ENCODE measurements at places on chromosomes 4 and X.
A peak's percentile ranks its signal among the peaks of the same experiment; 100 is the strongest.

DNA sequence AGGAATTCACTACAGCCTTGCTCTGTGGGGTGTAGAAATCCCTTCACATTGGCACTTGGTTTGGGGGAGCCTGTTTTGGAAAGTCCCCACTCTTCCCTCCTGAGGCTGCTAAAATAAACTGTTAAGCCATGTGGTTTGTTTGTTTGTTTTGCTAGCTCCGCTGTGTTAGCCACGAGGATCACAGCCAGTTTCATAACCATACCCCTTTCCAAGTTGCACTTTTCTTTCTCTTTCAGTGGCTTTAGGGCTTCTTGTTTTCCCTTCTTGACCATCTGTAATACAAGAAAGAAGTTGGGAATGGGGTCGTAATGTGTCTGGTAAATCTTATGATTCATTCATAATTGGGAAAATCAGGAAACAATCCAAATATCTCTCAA lies 24.8 kb upstream of the UXT start:
- DNase-seq, result no peak

GRCh38 chr4:110955748-110956147 lies 332.9 kb upstream of the PITX2 start:
- DNase-seq, result no peak

- DNase-seq, result no peak
Observed at GRCh38 chr4:7831330-7831729, 108.3 kb downstream of the AFAP1 start.

DNA sequence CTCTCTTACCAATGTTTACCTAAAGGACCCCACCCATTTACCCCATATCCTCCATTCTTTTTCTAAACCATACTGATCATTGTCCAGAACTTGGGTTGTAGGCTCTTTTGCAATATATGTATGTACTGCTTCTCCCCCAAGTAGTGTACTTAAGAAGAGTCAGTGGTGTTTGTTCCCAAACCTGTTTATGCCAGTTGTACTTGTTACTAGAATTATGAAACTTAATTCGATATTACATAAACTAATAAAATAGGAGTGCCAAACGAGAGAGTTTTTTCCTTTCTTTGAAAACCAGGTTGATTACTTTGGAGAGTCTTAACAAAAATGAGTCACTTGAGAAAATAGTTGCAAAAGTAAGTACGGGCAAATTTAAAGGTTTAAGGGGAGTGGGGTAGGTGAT lies 96.3 kb downstream of the GEMIN8 start:
- DNase-seq, result no peak

GRCh38 chr4:82372517-82373485 lies 990 bp downstream of the HNRNPD start:
- peak; percentile 76 for DNase-seq

DNA sequence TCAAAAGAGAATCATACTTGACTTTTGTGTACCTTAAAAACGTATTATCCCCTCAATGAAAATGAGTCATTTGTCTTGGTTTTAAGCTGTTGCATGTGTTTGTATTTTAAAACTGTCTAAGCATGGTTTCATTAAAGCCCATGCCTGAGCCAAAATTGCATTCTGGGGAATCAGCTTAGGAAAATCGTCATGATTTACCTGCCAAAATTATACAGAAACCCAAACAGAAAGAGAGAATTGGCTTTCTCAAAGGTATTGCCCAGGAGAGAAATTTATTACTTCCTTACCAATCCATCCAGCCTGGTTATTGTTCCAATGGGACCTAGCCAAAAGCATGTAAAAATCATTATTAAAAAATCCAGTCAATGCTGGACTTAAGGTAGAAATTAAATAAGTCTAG lies 37.6 kb downstream of the GPR174 start:
- no peak for DNase-seq

- DNase-seq, result no peak
Observed at GRCh38 chr4:37138789-37139188, 105.8 kb upstream of the NWD2 start.

- no peak for DNase-seq
Observed at GRCh38 chrX:128078545-128078944, 26.3 kb upstream of the ACTRT1 start.

- DNase-seq, result no peak
Observed at GRCh38 chr4:99090481-99091215, 2.1 kb upstream of the ADH5 start.

DNA sequence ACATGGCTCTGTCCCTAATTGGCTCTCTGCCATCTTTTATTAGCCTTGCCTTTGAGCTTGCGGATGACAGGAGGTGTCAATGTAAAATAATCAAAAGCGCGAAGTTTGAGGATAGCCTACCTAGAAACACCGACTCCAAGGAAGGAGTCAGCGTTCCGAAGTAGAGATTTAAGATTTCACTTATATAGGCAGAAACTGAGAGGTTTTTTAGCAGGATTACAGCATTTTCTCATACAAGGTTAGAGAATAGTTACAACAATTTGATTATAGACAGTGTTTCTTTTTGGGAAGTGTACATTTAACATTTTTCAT lies 499 bp upstream of the NFXL1 start:
- no peak for DNase-seq

DNA sequence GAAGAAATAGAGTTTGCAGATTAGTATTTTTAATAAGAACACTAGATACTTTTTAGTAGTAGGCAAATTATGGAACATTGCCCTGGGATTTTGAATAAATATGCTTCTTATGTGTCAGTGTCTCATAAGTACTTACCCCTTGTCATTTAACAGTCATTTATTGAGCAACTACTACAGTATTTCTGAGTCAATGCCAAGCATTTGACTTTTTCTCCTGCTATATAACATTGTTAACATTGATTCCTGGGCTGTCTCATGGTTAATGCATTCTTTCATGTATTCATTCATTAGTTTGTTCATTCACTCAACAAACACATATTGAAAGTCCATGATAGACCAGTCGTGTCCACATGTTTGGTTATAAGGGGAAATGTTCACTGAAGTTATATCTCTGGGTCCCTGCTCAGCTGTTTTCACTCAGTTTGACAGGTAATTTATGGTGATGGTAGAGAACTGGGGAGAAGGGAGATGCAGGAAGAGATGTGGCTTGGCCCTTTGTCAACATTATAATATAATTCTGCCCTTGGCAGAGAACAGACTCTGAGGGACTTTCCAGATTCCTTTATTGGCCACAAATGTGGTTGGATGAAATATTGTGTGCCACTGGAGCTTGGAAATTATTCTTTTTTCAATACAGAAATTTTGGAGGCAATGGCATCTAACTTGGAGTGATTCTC lies 49.8 kb downstream of the OSTC start:
- DNase-seq, result no peak

DNA sequence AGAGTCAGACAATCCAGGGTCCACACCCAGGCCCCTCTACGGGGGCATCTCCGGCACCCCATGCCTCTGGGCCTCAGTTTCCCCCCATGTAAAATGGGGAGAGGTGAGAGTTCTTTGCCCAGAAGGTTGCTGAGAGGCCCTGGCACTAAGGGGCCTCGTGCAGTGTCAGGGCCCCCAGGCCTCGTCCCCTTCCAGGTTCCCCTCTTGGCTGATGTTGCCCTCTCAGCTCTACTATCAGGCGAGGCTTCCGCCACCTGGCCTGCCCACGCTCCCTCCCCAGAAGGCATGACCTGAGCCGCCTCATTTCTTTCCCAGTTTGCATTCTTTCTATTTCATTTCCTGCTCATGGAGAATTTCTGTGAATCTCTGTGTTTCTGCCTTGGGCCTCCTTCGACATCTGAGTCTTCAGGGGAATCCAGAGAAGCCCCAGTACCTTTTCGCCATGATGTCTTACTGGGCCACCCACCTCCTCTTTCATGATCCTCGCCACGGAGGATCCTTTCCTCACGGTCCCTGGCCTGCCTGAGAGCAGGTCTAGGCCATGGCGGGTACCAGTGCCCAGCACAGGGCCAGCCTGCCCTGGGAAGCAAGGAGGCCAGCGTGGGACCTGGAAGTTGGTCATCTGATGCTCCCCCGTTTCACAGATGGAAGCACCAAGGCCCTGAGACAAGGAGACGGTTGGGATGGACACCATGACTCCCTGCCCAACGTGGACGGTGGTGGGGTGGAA lies 21.9 kb upstream of the MRFAP1 start:
- no peak for DNase-seq

DNA sequence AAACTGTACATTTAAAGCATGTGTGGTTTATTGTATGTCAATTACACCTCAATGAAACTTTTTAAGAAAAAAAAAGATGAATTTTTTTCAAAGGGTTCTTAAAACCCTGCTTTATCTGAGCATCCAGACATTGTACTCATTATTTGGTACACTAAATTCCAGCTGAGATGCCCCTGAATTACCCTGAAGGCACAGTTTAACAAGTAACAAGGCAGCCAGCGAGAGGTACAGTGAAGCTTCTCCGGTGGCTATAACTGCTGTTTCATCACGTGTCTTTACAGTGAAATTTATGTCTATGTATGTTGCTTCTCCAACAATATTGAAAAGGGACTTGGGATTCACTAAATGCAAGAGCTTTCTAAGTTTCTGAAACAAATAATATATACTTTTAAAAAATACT lies 15.8 kb downstream of the SLC7A11 start:
- no peak for DNase-seq

GRCh38 chr4:185219551-185220344 lies 10.3 kb downstream of the SNX25 start:
- no peak for DNase-seq

DNA sequence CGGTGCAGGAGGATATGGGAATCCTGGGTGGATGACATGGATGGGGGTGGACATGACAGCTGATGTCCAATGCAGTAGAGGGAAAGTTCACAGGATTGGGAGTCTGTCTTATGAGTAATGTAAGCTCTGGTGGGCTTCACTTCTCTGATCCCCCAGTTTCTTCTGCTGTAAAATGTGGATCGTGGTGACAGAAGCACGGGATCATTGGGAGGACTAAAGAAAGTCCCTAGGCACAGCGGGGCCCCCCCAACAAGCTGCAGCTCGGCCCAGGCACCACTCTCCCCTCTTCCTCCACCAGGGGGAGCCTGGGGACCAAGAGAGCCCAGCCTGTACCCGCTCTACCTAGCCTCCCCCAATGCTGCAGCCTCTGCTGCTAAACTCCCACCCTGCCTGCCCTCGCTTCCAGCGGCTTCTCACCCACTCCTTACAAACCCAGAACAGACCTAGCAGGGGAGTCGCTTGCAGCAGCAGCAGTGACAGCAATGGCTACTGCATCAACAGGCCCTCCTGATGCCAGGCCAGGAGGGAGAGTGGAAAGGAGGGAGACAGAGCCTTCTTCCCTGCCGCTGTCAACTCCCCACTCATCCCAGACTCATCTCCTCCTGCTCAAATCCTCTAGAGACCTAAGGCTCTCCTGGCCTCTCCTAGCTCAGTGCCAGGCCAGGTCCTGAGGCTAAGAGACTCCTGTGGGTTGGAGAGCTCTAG lies 36.1 kb upstream of the IQSEC2 start:
- peak; percentile 45 for DNase-seq

- no peak for DNase-seq
Observed at GRCh38 chr4:83724485-83725335, 188.8 kb downstream of the GPAT3 start.

GRCh38 chr4:152917543-152918395 lies 18.4 kb upstream of the FHDC1 start:
- DNase-seq, result no peak

DNA sequence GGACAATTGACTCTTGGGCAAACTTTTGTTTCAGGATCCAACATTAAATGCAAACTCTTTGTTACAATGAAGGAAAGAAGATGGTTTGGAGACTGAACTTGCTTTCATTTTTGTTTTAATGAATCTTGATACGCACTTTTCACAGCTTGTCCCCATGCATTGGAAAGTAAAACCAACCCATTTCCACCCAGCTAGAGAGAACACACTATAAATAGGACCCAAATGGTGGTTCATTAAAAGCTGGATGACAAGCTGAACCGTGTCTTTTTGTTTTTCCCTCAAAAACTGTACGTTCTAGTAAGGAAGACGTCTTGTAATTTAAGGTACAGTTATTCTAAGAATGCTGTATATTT lies 95.3 kb upstream of the EGFL6 start:
- no peak for DNase-seq

DNA sequence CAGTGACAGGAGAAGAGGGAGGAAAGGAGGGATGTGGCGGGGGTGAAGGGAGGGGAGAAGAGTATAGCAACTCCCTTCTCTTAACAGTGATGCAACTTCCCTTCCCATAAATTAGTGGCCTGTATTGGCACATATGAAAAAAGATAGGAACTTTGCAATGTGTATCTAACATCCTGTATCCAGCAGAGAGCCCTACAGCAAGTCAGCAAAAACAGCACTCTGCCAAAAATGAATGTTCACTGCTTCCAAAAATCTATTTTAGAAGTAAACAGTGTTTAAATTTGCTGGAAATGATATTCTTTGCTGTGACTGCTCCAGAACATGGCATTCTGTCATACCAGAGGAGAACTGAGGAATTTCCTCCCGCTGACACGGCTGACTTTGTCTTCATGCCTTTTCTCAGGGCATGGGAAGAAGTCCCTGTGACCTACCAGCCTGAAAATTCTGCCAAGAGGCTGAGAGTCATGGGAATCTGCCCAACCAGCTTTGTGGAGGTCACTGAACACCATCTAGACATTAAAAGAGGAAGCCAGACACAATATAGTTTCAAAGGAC lies 343.4 kb upstream of the RASGEF1B start:
- DNase-seq, result no peak

- no peak for DNase-seq
Observed at GRCh38 chr4:34850421-34850820, 1393.9 kb downstream of the ARAP2 start.

- DNase-seq, result no peak
Observed at GRCh38 chr4:95296052-95296451, 252.7 kb downstream of the UNC5C start.

GRCh38 chr4:138262469-138262868 lies 20.3 kb upstream of the SLC7A11 start:
- DNase-seq, result no peak

- DNase-seq, result no peak
Observed at GRCh38 chrX:153880440-153880815, 5.5 kb downstream of the L1CAM start.

DNA sequence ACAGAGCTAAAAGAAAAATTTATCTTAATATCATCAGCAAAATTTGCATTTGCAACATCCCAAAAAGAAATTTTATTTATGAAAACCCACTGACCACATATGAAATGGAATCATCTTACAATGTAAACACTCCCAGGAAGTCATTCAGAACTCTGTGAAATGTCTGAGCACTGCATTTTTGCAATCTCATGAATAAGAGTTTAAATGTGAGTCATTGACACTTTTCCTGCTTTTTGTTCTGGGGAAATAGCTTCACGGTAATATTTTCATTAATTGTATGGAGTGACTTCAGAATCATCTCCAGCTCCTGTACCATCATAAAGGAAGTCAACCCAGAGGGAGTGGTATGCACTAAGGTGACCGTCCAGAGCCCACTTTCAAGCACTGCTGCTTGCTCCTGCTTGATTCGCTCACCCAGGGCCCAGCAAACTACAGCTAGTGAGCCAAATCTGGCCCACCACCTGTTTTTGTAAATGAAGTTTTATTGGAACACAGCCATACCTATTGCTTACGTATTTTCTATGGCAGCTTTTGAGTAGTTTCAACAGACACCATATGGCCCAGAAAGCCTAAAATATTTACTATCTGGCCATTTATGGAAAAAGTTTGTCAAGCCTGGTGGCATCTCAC lies 17.2 kb downstream of the EDNRA start:
- no peak for DNase-seq

DNA sequence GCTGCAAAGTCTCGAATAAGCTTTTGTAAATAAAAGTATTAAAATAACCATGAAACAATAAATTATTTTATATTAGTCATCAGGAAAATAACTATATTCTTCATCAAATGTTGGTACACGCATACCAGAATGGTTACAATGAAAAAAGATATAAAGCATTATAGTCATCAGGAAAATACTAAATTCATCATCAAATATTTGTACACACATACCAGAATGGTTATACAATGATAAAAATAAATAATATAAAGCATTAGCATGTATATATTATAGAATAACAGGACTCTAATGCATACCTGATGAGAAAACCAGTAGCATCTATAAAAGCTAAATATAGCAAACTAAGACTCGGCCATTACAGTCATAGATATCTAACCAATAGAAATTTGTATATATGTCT lies 202.9 kb downstream of the TRAM1L1 start:
- DNase-seq, result no peak

Measured in stimulated activated CD4-positive, alpha-beta T cell treated with anti-CD3 and anti-CD28 coated beads, Interleukin-4, amount 100 ng/mL, for 48 hours (primary cell).